A549 treated with ZK216348 at 1 μM for 4 hours (cell line): ENCODE measurements at places on chromosomes 2 and 18. TPM values are rescaled to one million over a fixed set of nuclear protein-coding genes. Genes with fewer than 3 reads are reported as not detected.

Gene KIAA2012
- not detected in 5 replicates for total RNA-seq

Gene SULT1C2
- total RNA-seq, result 0.34 to 0.88 TPM (median 0.53 TPM) in 5 replicates

Gene GRHL1
- total RNA-seq, result 0.70 to 2.0 TPM (median 0.97 TPM) in 5 replicates

Gene CKAP2L
- 10.2 to 20.6 TPM (median 14.9 TPM) in 5 replicates for total RNA-seq

Gene FEV
- total RNA-seq, result not detected in 5 replicates
